ENCODE measurements at places on chromosomes 3 and 15. TPM values are rescaled to one million over a fixed set of nuclear protein-coding genes. Genes with fewer than 3 reads are reported as not detected.
A peak's percentile ranks its signal among the peaks of the same experiment; 100 is the strongest.

GRCh38 chr15:58551084-58551763 lies 119.4 kb downstream of the LIPC start:
- DNase-seq: no peak

DNA sequence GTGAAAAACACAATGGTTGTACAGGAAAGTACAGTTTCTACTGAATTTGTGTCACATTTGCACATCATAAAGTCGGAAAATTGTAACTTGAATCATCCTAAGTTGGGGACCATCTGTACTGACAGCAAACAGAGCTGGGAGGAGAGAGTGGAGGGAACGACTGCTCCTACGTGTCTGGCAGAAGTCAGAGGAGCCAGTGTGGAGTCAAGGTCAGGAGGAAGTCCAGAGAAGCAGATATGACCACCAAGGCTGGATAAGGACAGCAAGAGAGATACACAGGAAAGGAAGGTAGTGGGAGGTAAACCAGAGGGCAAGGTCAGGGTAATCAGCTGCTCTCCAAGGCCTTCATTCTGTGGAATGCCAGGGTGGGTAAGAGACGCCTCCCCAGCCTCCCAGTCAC lies 2.7 kb upstream of the CILP start:
- no peak for DNase-seq

GRCh38 chr3:167445491-167445890 lies 28.4 kb downstream of the SERPINI2 start:
- DNase-seq: no peak

DNA sequence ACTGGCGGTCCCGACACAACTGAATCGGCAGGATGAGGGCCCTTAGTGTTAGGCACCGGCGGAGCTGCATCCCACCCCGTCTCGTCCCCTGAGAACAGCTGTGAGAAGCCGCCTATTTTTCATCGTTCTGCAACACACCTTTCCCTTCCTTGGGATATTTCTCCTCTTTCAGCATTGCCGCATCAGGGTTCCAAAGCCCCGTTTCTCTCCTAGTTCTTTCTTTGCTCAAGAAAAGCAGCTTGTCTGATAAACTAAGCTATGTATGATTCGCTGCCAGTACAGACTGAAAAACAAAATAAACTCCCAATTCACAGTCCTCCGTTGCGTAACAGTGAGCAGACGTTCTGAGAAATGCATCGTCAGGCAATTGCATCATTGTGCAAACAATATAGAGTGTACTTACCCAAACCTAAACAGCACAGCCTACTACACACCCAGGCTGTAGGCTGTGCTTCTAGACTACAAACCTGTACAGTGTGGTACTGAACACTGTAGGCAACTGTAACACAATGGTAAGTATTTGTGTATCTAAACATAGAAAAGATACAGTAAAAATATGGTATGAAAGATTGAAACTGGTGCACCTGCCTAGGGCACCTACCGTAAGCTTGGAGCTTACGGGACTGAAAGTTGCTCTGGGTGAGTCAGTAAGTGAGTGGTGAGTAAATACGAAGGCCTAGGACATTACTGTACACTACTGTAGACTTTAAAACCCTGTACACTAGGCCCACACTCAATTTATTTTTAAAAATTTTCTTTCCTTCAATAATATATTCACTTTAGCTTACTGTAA lies 8.9 kb upstream of the ADAMTS17 start:
- DNase-seq: no peak

Gene PXYLP1
- 44.5 TPM for polyA plus RNA-seq

Gene CHRM5
- 0.13 TPM for polyA plus RNA-seq

DNA sequence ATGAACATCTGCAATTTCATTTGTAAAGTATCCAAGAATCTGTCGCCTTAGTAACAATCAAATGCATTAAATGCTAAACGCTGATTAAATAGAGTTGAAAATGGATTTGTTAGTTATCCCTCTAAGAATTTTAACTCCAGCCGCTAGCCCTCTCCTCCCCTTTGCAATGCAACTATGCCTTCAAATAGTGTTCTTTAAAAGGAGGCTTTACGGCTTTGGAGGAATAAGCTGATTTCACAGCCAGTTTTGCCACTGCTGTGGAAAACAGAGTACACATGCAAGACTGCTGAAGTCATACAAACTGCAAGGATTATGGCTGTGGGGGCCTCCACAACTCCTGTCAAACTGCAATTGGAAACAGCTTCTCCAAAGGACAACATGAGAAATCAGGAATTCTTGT lies 89.2 kb downstream of the CERS3 start:
- DNase-seq: no peak

DNA sequence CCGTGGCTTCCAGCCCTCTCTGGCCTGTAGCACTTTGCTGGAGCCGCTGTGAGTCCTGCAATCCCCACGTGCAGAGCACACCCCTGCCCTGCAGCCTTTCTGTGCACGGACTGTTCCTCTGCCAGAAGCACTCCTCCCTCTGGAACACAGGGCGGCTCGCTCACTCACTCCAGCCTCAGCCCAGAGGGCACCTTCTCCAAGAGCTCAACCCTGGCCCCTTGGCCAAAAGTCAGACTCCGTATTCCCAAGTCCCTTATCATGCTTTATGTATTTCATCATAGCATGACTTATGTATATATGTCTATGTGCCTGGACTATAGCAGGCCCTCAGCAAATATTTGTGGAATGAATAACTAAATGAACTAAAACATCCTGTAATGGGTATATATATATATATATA lies 63.2 kb downstream of the ASB7 start:
- no peak for DNase-seq

DNA sequence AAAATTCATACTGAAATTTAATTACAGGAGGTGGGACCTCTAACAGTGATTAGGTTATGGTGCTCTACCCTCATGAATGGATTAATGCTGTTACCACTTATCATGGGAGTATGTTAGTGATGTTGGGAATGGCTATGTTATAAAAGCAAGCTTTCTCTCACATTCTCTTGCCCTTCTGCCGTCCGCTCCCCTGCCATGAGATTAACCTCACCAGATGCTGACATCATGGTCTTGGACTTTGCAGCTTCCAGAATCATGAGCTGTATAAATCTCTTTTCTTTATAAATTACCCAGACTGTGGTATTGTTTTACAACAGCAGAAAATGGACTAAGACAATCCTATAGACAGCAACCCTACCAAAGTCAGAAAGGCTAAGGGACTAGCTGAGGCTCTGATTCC lies 884.8 kb downstream of the FHIT start:
- no peak for DNase-seq

Gene SLC6A20
- 0.30 TPM for polyA plus RNA-seq

Gene BFSP2
- polyA plus RNA-seq: 0.21 TPM

- DNase-seq: no peak
Measured at GRCh38 chr3:134708671-134709070, 57.8 kb upstream of the KY start.

DNA sequence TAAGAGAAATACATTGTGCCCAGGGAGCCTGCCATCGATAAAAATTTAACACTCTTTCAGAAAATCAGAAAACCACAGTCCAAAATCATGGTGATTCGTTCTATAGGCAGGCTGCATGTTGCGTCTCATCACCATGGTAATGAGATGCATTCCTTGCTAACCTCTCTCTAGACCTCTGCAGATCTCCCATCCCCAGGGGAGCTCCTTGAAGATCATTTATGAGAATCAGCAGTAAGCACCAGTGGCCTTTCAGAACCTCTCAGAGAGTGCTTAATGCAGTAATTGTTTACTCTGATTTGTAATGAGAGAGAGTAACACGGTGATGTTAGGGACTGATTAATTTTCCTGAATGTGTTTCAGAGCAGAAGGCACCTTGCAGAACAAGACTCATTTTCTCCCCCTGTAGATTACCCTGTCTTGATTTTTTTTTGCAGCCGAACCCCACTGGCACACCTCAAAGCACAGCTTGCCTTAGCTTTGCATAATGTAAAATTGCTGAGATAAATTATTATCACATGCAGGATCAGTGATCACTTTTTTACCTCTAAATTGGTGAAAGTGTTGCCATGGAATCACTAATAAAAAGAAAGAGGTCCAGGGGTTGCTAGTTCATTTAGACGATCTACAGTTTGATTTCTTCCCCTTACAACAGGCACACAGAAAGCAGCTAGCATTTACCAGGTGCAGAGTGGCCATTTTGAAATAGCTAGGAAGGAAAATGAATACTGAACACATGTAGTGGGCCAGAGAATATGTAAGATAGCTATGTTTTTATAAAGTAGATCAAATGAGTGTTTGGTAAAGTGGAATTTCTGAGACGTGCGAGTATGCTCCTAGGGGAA lies 98.9 kb upstream of the CHL1 start:
- DNase-seq: no peak

- DNase-seq: no peak
Measured at GRCh38 chr15:66253418-66254088, at the start of gene MEGF11. Gene MEGF11, minus strand, starts transcription at chr15:66253750. Its CDS starts 125,347 bp downstream, at chr15:66128403.

- DNase-seq: peak; percentile 49
Measured at GRCh38 chr3:48429317-48429959, 448 bp downstream of the PLXNB1 start.

Gene GOLGA8J
- polyA plus RNA-seq: 1.4 TPM

GRCh38 chr15:65680544-65680943 lies 58.8 kb downstream of the SLC24A1 start:
- no peak for DNase-seq

DNA sequence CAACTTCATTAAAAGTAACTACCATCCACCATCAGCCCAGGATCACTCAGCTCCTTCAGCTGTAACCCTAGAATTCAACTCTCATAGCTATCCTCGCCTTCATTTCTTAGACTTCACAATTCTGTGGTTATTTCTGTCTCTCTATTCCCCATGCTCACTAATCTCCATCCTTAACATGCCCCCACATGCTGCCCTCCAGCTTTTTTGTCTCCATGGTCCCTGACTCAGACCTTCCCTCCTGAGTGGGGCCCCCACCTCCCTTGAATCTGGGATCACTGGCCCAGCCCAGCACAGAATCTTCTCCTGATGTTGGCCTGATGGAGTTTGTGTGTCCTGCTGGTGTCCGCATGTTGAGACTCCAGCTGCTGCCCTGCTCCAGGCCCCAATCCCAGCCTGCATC lies 41.7 kb downstream of the CHST14 start:
- DNase-seq: no peak

Gene HEG1
- 29.3 TPM for polyA plus RNA-seq

DNA sequence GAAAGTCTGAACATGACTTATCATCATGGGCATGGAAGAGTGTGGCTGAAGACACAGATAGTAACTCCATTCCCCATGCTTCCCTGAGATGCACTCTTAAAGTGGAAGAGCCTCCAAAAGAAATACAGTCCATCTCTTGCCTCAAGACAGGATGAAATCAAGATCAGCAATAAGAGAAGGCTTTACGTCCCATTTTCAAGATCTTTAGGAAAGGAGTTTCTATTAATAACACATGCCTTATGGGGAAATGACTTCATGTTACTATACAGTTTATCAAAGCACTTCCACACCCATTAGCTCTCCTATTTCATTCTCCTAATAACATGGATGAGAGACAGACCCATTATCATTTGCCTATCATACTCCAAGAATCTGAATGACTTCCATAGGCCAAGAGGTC lies 6.1 kb upstream of the KBTBD12 start:
- DNase-seq: no peak

DNA sequence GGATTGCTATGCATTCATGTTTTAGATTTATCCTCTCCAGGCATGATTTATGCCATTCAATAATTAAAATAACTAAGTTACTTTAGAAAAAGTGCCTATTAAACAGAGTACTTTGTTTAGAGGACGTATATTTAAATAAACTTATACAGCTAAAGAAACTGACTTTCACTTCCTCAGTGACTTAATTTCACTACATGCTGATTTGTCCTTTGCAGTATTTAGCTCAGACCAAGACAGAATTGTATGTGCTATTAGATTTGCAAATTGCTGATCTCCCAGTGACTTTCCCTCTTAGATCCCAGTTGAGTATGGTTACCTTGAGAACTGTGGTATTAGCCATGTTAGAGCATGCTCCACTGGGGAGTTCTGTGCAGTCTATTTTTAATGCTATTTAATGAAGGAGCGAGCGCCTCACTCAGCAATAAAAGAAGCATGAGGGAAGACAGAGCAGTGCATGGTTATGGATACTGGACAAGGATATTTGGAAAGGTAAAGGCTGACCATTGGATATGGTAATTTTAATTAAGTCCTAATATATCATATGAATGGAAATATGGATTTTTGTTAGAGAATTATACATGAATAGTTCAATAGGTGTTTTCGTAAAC lies 2.7 kb downstream of the ARPP21 start:
- DNase-seq: no peak

GRCh38 chr15:43106486-43106829 lies 620 bp upstream of the UBR1 start:
- DNase-seq: no peak

DNA sequence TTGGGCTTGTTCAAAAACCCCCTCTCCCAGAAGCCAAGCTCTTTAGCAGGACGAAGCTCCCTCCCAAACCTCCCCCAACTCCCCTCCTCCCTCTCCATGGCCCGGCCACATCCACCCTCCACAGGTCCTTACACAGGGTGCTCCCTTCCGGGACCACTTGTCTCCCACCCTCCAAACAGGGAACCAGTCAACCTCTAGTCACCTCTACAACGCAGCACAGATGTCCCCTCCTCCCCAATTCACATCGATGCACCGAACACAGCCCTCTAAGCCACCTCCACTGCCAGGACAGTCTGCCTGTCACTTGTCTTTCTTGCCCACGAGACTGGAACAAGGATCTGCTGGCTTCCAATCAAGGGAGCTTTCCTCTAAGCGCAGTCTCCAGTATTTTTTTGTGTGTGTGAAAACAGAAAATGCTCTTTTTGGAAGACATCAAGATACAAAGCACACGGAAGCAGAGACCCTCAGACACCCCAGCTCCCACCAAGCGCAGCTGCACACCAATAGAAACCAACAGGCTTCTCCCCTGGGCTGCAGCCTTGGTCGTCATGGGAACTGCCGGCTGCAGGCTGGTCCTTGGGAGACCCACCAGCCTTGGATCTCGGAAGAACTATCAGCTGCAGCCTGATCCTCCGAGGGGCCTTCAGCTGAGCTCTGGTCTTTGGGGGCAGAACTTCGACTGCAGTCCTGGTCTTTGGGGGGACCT lies 26.5 kb downstream of the IQSEC1 start:
- no peak for DNase-seq

DNA sequence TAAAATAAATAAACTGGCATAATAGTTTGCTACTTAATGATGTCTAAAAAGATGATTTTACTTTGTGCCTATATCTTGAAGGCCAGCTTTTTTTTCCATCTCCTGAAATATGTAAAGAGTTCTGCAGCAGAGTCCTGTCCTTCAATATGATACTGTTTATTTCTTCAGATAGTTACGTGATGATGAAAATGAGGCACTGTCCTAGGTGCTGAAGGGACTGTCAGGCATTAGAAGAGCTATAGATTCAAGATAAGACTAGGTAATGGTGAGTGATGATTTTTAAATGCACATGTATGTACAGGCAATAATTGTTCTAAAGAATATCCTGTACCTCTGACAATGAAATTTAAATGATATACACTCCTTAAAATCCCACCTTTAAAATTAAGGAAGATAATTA lies 326.9 kb upstream of the DNAJC19 start:
- DNase-seq: no peak

Gene XXYLT1
- 28.9 TPM for polyA plus RNA-seq

- DNase-seq: no peak
Measured at GRCh38 chr3:194675081-194675640, 3.2 kb upstream of the LSG1 start.

Data from right renal pelvis (tissue), 4 donors.